CD4-positive, alpha-beta memory T cell (primary cell): ENCODE measurements at places on chromosomes 13 and 19.

GRCh38 chr19:13827656-13828055 lies 32.4 kb downstream of the ZSWIM4 start:
- no peak for DNase-seq

- DNase-seq = no peak
These were observed 29.2 kb upstream of the FXYD3 start for GRCh38 chr19:35086455-35086854.

DNA sequence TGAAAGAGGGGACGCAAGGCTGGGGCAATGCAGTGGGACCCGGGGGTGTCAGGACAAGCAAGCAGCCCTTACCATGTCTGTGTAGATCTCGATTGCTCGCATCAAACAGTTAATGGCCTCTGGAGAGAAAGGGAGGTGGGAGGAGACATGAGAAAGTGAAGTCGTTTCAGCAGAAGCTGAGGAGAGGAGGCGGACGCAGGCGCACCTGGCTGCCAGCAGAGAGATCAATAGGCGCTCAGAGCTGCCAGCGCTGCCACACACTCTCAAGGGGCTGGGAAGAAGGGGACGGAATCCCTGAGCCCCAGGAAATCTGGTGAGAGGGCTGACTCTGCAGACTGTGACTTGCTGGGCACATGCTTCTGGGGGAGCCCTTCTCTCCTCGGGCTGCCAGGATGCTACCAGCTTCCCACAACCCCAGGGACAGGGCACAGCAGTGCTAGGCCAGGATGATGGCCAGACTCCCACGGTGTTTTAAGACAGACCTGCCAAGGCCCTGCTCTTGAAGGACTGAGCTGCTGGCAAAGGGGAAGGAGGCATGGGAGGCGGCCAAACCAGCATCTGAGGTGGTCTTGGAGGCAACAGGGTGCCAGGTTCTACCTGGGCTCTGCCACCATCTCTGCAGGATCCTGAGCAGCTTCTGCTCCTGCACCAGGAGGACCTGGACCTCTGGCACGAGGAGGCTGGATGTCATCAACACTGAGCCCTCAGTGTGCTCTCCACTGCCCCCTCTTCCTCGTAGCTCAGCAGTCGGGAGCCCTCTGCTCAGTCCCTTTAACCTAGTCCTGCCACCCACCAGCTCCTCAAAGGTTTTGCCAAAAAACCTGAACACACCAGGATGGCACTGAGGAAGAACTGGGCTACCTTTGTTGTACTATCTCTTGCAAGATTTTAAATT lies 11.7 kb upstream of the KPTN start:
- DNase-seq = no peak

- no peak for DNase-seq
These were observed 21.2 kb downstream of the INSR start for GRCh38 chr19:7272856-7273578.

GRCh38 chr13:111281751-111282311 lies 38.6 kb upstream of the TEX29 start:
- DNase-seq = no peak

DNA sequence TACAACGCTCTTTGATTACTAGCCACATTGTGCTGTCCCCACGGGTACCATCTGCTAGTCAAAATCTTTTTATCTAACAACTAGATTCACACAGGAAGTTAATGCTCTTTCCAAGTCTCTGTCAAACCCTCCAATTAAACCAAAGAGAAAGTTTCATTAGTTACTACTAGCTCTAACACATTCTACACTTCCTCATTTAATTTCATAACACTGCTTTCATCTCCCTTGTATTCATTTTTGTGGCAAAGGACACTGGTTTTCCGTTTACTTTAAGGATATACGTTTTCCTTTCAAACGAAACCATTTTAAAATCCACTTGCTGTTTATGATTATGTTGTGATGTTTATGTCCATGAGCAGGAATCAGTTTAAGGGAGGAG lies 5.3 kb downstream of the DYRK1B start:
- DNase-seq = no peak

DNA sequence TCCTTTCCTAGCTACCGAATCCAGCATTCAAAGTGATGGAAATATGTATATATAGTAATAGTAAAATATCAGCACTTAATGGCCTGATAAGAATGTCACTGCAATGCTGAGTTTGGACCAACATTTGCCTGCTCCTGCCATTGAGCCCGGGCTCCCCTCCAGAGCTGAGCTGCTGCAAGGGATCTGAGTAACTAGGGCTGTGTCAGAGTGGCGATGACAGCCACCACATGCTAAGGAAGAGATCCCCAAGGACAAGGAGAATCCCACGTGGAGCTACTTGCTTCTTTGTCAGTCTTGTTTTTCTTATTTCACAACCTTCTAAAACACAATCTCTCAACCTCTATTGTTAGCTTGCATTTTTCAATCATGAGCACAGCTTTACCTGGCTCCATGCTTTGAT lies 19.5 kb upstream of the ALOX5AP start:
- DNase-seq = no peak

DNA sequence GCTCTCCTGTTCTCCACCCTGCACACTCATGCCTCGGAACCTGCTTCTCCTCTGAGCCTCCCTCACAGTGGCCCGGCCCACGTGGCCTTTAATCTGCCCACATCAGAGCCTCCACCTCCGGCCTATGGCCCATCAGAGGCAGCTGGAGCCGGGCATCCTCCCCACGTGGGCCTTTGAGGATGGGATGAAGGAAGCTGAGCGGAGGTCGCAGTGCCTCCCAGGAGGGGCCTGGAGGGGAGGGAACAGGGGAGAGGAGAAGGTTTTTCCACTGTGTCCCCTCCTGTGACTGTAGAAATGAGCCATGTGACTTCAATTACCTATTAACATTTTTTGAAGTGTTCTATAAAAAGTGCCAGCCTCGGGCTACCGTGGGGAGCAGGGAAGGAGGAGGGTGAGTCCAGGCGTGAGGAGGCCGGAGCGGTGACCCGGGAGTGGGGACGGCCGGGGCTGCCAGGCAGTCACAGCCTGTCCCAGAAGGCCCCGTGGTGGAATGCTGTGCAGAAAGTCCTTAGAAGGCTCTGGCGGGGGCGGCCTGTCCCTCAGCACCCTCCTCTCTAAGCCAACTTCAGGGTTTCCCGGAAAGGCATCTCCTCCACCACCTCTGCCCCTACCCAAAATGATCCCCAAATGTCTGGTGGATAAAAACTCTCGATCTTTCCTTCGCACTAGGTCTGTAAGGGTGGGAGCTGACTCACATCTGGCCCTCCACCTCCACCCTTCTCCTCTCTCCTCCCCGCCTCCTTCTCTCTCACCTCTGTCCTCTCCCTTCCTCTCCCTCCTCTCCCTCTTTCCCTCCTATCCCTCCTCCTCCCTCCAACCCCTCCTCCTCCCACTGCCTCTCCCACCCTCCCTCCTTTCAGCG lies 24.8 kb upstream of the SLC1A5 start:
- no peak for DNase-seq

DNA sequence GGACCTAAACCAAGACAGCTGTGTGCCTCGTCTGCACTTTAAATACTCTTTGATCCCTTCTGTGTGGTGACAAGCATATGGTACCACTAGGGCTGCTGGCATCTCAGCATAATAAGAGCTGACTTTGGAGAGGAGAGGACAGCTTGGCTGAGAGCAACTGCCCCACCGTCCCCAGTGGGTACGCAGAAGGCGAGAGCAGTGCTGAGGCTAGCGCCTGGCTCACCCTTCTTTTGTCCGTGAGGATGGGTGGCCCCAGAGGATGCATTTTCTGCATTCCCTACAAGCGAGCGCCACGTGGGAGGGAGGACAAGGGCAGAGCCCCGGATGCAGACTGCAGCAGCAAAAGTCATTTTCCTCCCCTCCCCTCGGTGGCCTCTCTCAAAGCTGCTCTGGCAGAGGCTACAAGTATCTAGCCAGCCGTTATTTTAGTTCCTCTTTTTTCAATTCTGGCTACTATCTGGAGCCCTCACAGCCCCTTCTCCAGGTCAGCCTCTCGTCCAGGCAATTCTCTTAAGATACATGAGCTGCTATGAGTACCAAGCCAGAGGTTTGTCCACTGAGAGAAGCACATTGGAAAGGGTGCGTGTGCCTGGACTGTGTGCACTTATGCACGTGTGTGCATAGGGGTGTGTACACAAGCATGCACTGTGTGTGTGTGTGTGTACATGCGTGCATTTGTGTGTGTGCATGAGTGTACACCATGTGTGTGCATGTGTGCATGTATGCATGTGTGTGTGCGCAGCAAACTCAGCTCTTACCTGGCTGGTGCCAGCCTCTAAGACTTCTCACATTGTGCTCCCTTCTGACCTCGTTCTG lies 51.3 kb downstream of the RAB20 start:
- DNase-seq = no peak

DNA sequence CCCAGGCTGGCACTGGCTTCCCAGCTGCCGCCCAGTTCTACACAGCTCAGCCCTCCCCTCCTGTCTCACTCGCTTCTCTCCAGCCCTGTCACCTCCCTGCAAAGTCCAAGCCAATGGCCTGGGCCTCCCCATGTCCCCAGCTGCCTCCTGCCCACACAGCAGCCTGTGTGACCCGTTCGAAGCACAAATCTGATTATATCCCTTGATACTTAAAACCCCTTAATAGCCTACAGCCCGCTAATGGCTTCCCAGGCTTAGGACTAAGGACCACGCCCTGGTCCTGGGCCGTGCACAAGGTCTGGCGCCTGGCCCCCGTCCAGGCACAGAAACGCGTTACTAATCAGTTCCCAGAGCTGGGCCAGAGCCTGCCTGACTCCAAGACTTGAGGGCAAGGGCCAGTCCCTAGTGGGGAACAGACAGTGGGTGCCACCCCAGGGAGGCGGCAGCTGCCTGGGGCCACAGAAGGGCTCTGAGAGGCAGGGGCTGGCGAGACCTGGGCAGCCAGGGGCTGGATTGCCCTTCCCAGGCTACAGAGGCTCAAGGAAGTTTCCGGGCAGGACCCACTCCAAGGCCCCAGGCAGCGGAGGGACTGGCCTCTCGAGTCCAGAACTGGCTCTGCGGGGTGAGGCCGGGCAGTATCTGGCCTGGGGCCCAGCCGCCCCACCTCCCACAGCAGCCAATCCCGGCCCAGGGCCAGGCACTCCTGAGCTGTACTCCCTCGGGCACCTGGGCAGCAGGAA lies 10.4 kb downstream of the XAB2 start:
- DNase-seq = no peak

DNA sequence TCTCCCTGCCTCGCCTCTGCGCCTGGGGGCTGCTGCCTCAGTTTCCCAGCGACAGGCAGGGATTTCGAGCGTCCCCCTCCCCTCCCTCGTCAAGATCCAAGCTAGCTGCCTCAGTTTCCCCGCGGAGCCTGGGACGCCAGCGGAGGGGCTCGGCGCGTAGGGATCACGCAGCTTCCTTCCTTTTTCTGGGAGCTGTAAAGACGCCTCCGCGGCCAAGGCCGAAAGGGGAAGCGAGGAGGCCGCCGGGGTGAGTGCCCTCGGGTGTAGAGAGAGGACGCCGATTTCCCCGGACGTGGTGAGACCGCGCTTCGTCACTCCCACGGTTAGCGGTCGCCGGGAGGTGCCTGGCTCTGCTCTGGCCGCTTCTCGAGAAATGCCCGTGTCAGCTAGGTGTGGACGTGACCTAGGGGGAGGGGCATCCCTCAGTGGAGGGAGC lies 722 bp upstream of the ICAM1 start:
- peak; percentile 72 for DNase-seq

- no peak for DNase-seq
These were observed 38.0 kb upstream of the ALOX5AP start for GRCh38 chr13:30697177-30697953.

DNA sequence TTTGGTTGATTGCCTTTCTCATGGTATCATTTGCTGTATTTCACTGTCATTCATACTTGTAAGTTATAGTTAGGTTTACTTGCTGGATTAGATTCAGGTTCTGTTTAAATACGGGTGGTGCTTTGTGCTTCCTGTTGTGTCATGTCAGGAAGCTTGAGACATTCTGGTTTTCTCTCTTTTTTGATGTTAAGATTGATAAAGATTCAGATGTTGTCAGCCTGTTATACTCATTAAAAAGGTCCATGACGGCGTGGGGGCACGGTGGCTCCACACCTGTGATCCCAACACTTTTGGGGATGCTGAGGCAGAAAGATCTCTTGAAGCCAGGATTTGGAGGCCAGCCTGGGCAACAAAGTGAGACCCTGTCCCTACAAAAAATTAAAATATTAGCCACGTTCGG lies 45.7 kb downstream of the NAA16 start:
- peak; percentile 65 for DNase-seq

DNA sequence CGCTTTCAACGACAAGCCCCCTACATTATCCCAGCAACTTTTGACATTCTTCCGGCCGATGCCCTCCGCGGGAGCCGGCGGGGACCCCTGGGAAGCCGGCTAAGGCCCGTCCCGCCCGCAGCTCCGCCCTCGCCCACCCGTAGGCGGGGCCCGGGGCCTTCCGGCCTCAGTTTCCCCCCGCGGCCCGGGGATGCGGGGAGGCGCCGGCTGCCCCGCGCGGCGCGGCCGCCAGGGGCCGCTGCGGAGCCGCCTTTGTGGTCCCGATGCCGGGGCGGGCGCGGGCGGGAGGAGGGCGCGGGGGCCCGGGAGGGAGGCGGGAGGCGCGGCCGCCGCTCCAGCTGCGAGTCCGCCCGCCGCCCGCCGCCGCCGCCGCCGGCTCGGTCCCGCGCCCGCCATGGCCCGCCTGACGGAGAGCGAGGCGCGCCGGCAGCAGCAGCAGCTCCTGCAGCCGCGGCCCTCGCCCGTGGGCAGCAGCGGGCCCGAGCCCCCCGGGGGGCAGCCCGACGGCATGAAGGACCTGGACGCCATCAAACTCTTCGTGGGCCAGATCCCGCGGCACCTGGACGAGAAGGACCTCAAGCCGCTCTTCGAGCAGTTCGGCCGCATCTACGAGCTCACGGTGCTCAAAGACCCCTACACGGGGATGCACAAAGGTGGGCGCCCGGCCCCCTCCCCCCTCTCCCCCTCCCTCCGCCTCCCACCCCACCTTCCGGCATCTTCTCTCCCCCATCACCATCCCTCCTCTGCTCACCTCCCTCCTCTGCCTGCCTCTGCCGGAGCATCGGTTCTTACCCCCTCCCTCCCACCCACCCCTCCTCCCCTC lies at the start of gene CELF5:
TSS of gene CELF5 (plus strand) at position 316 of the 823 bp plus-strand sequence. CDS start at position 395, 79 bp downstream.
- no peak for DNase-seq

DNA sequence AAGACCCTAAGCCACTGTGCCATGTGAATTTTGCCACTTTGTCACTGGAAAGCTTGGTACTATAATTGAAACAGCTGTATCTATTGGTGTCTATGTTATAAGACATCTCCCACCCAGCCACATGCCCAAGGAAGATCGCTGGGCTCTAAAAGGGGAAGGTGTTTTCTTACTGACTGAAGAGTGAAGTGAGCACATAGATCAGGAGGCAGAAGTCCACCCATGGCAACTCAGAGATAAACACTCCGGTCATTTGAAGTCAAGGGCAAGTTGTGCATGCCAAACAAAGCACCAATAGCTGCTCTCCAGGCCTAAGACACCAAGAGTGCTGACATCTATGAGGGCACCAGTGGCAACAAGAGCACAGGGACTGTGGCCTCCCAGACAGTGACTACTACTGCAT lies 153.8 kb downstream of the KCTD12 start:
- DNase-seq = no peak
